ENCODE measurements at places on chromosomes 16 and 17.

DNA sequence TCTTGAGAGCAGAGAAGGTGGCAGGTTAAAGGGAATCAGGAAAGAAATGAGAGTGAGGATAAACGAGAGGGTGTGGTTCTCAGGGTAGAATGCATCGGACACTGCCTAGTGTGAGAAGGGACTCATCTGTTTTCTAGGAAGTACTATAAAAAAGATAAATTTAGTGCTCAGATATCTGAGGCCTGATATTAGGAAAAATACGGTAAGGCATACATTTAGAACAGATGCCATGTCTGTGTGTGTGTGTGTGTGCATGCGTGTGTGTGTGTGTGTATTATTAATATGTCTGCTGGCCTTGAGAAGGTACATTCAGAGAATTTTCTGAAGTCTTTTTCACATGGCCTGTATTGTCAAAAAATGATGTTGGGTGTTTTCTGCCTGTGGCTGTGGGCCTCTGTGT is 414.8 kb downstream of the MAF start:
- DNase-seq: no peak

DNA sequence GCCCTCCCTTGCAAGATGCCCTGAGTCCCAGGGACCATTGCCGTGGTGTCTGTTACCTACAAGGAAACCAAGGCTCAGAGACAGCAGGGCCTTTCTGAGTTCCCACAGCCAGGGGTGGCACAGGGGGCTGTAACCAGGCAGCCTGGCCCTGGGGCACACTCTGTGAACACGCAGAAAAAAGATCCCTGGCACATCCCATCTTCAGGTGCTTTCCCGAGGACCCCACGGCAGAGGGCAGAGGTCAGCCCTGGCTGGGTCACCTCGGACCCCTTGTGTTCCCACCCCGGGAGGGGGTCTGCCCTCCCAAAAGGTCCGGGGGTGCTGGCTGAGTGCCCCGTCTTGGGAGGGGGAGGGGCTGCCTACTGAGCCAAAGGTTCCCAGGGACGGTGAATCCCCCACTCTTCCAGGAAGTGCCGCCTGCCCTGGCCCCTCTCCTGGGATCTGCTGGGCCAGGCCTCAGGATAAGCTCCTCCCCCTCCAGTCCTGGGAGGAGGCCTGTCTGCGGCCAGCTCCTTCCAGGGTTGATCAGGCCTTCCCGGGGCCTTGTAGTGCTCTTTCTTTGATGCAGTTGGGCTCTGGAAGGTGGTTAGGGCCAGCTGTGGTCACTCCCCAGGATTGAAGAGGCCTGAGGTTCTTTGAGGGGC is 8.1 kb downstream of the GLIS2 start:
- DNase-seq: no peak

GRCh38 chr17:81723651-81724209 is 11.6 kb downstream of the SLC25A10 start:
- no peak for DNase-seq

DNA sequence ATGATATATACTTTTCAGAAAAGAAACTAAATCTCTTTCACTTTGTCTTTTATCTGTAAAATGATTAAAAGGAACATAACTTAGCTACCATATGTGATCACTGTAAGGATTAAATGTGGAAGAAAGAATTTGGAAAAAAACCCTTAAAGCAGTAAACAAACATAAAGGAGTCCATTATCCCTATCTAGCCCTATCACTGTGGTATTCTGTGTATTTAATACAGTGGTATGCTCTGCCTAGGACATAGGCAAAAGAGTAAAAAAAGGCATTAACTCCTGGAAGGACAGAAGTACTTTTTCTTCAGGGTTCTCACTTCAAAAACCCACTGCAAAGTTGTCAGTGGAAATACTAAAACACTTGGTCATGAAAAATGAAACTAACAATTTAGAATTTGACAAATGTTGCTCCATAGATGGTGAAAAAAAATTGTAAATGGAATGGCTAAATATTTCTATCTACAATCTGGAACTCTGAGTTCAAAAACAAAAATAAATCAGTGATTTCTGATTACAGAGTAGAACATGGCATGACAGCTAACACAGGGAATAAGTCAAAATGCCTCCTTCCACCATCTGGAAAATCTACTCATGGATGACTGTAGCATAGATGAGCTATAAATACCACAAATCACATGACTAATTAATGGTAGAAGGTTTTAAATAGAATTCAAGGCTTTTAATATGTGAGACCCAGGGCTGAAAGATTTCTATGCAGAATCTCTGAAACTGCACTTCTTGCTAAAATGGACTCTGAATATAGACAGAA is 140.1 kb downstream of the ITFG1 start:
- DNase-seq: no peak

DNA sequence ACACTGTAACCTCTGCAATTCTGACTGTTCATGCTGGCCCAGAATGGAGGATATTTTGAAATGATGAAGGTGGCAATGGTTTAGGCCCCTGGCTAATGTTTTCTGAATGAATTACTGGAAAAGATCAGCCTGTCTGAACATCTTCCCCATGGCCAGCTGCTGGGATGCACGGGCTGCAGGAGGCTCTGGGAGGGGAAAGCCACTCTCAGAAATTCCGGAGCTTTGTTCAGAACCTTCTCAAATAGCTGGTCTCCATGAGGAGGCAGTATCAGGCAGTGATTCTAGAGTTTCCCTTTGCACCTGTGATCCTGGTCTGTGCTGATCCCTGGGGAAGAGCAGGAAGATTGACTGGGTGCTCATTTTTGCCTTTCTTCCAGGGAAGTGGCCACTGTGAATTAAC is 5.0 kb downstream of the SLC6A2 start:
- no peak for DNase-seq

DNA sequence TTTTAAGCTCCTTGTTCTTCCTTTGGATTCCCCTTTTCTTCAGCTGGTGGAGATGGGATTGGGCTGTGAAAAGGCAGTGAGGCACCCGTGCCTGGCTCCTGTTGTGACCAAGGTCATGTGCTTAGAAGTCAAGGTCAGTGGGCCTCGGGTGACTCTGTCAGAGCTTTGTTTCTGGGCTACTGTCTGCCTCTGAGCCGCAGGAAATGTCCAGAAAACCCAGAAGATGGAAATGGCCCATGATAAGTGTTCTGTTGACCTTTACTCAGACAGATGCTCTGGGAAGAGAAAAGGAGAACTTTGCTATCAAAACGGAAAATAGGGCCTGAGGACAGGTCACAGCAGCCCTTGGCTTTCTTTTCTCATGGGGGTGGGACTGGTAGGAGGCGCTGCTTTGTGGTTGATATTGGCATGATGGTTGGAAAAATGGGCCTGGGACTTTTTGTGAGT is 2.9 kb downstream of the ABCC1 start:
- DNase-seq: peak; percentile 44
